Activated CD4-positive, CD25-positive, alpha-beta regulatory T cell (primary cell): ENCODE measurements at places on chromosomes 11 and 22.

- no peak for DNase-seq
Measured at GRCh38 chr22:42134100-42135020, 3.8 kb upstream of the CYP2D6 start.

- no peak for DNase-seq
Measured at GRCh38 chr22:36741968-36742367, 34.0 kb downstream of the IFT27 start.

- DNase-seq = no peak
Measured at GRCh38 chr11:77705195-77705875, 67.7 kb upstream of the CLNS1A start.

GRCh38 chr11:88415495-88415894 lies 78.0 kb upstream of the CTSC start:
- no peak for DNase-seq

GRCh38 chr22:49233507-49234100 lies 594.1 kb downstream of the BRD1 start:
- DNase-seq = no peak

DNA sequence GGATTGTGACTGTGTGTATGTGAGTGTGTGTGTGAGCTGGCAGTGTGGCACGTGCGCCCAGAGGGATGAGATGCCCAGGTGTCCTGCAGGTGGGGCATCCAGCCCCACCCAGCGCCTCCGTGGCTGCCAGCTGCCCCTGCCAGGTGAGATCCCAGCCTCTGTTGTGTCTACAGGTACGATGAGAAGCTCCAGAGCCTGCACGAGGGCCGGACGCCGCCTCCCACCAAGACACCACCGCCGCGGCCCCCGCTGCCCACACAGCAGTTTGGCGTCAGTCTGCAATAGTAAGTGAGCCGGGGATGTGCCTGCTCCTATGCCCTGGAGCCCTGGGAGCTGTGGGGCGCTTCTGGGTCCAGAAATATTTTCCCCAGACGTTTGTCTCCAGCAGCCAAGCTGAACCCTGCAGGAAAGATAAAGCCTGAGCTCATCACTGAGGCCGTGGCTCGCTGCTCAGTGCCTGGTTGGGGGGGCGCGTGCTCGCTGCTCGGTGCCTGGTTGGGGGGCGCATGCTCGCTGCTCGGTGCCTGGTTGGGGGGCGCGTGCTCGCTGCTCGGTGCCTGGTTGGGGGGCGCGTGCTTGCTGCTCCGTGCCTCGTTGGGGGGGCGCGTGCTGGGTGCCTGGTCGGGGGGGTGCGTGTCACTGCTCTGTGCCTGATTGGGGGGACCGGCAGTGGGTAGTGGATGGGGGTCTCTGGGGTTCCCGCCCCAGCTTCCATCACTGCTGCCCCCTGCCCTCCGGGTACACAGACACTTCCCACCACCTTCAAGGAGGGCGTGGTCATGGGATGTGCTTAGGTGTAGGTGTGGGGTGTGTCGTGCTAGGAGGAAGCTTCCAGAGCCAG lies 73.2 kb downstream of the ARHGAP8 start:
- no peak for DNase-seq

- no peak for DNase-seq
Measured at GRCh38 chr11:108965306-108966001, 300.6 kb downstream of the DDX10 start.

- DNase-seq = no peak
Measured at GRCh38 chr11:22539821-22540256, 85.8 kb downstream of the FANCF start.

GRCh38 chr11:28176351-28176750 lies 68.2 kb downstream of the METTL15 start:
- DNase-seq = no peak

GRCh38 chr11:72511393-72512047 lies 77.2 kb upstream of the CLPB start:
- no peak for DNase-seq

GRCh38 chr22:37747715-37748100 lies 50.9 kb downstream of the TRIOBP start:
- no peak for DNase-seq

DNA sequence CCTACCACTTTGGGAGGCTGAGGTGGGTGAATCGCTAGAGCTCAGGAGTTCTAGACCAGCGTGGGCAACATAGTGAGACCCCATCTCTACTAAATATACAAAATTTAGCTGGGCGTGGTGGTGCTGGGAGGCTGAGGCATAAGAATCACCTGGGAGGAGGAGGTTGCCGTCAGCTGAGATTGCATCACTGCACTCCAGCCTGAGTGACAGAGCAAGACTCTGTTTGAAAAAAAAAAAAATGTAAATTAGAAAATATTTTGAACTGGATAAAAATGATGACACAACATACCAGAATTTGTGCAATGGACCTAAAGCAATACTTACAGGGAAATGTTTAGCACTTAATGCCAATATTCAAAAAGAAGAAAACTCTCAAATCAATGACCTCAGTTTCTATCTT lies 46.4 kb downstream of the ATG16L2 start:
- DNase-seq = no peak
